ENCODE measurements at places on chromosomes 5 and 9.

DNA sequence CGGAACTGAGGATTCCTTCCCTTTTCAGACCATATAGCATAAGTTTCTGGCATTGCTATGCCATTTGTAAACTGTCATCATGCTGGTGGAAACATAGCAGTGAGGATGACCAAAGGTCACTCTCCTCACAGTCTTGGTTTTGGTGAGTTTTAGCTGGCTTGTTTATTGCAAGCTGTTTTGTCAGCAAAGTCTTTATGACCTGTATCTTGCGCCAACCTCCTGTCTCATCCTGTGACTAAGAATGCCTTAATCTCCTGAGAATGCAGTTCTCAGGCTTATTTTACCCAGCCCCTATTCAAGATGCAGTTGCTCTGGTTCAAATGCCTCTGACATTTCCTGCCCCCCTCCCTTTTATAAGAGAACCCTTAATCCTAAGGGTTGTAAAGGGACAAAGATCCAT is 26.7 kb upstream of the GRIA1 start:
- DNase-seq = no peak

DNA sequence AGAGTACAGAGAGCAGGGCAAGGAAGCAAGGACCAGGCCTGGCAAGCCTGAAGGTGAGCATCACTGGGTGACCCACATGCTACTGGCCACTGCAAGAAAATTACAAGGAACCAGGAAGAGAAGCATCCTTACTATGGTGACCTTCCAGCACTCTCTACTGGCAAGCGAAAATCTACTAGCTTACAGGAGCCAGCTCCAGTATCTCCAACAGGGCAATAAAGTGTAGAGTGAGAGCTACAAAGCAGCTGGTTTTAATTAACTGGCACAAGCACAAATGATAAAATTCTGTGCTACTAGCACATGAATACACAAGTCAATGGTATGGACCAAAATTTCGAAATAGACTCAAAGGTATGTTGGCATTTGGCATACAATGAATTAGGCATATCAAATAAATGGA is 113.3 kb upstream of the CAST start:
- DNase-seq = no peak

DNA sequence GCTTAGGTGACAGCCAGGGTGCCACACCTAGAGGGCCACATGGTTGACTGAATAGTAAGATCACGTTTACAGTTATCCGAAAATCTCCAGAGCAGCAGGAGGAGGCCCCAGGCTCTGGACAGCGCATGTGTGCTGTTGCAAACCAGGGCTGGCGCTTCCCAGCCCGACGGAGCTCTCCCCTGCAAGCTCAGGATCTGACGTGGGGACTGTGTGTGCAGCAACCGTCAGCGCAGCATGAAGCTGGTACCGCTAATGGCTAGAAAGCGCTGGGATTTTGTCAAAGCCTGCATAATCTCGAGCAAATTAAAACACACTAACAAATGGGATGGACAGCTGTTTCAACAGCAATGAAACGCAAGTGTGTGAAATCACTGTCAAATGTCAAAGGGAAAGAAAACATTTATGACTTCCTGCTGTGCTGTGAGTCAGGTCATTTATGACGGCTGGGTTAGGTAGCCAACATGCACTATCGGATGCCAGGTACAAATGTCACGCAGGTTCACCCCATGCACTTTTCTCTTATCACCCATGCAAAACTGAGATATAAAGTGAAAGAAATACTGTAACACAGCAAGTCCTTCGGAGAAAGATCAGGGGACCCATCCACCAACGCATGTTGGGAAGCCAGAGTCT is 7.5 kb downstream of the SURF4 start:
- no peak for DNase-seq

DNA sequence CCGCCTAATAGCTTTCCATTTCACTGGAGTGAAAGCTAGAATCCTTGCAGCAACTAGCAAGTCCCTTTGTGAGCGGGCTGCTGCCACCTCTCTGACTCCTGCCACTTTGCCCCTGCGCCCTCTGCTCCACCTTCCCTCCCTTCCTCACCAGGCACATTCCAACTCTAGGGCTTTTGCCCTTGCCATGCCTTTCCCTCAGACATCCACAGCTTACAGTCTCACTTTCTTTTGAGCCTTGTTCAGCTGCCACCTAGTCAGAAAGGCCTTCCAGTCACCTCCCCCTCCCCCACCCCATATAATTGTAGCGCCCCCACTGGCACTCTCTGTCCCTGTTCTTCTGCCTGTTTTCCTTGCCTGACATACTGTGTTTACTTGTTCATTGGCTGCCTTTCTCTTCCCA is 31.0 kb downstream of the CYSTM1 start:
- no peak for DNase-seq

- no peak for DNase-seq
These were observed 242.0 kb upstream of the CDH18 start for GRCh38 chr5:20230010-20230409.

Data from GDM1 (cell line).